ENCODE measurements at places on chromosomes 3 and 15. TPM values are rescaled to one million over a fixed set of nuclear protein-coding genes. Genes with fewer than 3 reads are reported as not detected.
A peak's percentile ranks its signal among the peaks of the same experiment; 100 is the strongest.

DNA sequence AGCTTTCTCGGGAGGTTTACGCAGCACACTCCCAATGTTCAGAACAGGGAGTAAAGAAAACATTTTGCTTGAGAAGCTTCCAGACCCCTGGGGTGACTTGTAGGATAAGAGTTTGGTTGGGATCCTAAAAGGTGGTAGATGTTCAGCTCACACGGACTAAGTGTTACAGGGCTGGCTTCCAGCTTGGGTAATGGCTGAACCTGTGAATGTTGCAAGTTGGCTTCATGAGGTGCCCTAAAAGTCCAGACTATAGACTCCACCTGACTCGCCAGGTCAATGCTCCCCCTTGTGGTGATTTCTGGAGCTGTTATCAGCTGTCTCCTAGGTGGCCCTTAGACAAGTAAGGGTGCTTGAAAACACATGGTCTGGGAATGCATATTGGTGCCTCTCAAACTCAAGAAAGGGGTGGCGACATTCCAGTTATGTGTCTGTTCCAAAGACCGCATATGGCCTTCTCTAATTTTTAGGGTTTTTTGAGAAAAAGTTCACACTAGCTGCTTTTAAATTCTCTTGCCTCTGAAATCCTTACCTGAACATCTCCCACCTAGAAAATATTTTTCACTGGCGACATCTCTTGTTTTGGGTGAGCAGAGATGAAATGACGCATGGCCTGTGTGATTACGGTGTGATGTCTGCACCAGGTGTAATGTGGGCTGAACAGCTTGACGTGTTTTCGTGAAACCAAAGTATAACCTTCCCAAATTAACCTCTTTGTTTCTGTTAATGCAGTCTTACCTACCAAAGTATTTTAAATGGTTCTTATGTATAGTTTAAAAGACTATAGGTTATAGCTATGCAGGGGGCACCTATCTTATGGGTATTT, 175.7 kb upstream of the KBTBD8 start:
- ATAC-seq: peak; percentile 77

GRCh38 chr15:96767703-96768434, 437.4 kb downstream of the NR2F2 start:
- ATAC-seq: no peak

GRCh38 chr3:161230621-161231171, 9.6 kb downstream of the NMD3 start:
- no peak for ATAC-seq

DNA sequence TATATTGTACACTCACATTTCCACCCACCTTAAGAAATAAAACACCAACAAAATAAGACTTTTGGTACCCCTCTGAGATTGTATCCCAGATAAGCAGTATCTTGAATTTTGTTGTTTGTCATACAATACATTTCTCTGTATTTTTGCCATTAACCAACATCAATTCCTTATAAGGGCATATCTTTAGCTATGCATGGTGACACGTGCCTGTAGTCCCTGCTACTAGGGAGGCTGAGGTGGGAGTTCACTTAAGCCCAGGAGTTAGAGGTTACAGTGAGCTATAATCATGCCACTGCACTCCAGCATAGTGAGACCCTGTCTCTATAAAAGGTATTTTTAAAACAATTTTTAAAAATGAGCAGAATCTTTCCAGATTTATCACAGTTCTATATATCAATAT, 32.5 kb upstream of the STXBP5L start:
- no peak for ATAC-seq

Gene CATSPER2
- total RNA-seq: 3.1 TPM

DNA sequence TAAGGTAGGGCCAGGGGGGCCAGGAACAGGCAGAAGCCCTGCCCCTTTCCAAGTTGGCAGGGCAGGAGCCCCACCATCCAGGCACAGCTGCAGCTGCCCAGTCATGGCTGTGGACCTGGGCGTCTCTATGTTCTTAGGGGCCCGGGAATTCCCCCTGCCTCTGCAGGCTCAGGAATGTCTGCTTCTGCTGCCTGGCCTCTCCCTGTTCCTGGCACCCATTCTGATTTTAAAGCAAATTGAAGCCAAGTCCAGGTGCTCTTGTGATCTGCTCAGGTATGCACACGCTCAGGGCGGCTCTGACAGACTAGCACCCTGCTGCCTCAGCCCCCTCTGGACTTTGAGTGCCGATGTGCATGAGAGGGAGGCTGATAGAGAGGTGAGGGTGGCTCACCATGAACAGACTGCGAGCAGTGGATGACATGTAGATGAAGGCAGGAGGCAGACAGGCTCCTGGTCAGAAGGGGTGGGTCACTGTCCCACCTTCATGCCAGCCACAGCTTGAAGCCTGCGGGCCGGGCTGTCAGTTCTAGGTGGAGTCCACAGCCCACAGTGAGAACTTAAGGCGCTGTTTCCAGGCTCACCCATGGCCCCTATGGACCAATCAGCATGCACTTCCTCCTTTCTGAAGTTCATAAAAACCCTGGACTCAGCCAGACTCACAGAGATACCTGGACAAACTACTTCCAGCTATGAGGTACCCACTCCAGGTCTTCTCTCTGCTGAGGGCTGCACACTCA, 747.8 kb upstream of the GBE1 start:
- no peak for ATAC-seq

Gene OR5H1
- total RNA-seq: not detected

DNA sequence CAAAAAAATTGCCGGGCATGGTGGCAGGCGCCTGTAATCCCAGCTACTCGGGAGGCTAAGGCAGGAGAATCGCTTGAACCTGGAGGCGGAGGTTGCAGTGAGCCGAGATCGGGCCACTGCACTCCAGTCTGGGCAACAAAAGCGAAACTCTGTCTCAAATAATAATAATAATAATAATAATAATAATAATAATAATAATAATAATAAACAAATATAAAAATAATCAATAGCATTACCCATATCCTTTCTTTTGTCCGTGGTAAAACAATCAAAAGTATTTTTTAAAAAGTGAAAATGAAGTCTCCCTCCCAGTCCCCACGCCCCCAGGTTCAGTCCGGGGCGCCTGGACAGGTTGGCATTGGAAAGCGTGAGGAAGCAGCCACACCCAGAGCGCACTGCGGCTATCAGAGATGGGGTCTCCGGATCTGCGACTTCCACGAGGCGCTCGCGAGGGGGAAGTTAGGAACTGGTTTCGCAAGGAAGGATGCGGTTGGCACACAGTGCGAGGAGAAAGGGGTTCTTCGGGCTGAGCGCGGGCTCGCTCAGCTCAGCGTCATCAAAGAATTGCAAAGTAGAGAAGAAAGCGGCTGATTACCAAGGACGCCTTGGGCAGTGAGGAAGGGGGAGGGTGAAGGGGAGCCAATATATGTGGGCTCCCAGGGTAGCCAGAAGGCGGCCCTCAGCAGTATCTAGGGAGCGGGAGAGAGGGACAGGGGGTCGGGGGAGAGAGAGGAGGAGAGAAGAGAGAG, 69.5 kb upstream of the EPHB3 start:
- peak; percentile 50 for ATAC-seq

Gene TNFSF10
- total RNA-seq: 21.5 TPM

Gene NRG4
- total RNA-seq: not detected

DNA sequence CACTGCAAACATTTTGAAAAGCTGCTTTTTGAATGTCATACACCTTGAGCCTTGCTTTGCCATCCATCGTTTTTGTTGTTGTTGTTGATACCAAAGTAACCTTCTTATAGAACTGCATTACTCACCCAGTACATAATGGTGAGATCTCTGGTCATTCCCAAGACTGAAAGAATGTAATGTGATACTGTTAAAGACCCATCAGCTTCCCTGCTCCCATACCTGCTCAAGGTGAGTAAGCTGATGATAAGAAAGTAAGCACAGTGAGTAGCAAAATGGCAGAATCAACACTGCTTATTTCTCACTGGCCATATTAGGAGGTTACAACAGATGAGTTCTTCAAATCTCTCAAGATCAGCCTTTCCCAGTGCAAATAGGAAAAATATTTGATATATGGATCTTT, 89.8 kb downstream of the CADPS start:
- no peak for ATAC-seq

DNA sequence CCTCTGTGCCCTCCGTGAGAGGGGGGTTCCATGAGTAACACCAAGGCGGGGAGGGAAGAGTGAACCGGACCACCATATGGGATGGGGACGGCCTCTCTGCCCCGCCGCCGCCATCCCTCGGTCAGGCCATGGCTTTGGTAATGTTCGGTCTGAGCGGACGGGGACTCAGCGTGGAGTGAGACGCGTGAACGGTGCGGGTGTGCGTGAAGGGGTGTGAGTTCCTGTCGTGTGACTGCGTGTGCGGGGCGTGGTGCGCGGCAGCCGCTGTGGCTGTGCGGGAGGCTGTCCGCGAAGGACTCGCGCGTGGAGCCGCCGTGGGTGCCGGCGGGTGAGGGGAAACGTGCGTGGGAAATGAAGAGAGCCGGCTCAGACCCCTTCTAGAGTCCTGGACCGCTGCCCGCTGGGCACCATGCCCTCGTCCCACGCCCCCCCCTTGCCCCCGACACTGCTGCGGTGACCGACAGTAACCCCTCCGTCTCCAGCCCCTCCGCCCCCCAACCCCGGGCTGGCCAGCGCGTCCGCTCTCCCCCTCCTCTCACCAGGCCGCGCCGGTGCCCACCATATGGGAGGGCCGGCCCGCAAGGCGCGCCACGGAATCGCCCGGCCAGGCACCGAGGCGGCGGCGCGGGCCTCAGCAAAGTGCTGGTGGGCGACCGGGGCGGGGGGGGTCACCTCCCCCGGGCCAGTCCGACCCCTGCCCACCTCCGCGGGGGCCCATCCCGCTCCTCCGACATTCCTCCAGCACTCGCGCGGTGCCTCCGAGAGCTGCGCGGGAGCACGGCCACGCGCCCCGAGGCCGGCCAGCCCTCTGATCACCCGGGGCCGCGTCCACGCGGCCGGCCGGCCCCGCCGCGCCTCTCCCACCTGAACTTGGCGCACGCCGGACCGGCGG, 589 bp downstream of the KLF15 start:
- peak; percentile 1 for ATAC-seq

- no peak for ATAC-seq
Measured at GRCh38 chr3:150905339-150905738, at the start of gene MINDY4B. TSS of gene MINDY4B (minus strand) at chr3:150905439. CDS start at chr3:150905439, 0 bp downstream.

Gene UROC1
- total RNA-seq: not detected

DNA sequence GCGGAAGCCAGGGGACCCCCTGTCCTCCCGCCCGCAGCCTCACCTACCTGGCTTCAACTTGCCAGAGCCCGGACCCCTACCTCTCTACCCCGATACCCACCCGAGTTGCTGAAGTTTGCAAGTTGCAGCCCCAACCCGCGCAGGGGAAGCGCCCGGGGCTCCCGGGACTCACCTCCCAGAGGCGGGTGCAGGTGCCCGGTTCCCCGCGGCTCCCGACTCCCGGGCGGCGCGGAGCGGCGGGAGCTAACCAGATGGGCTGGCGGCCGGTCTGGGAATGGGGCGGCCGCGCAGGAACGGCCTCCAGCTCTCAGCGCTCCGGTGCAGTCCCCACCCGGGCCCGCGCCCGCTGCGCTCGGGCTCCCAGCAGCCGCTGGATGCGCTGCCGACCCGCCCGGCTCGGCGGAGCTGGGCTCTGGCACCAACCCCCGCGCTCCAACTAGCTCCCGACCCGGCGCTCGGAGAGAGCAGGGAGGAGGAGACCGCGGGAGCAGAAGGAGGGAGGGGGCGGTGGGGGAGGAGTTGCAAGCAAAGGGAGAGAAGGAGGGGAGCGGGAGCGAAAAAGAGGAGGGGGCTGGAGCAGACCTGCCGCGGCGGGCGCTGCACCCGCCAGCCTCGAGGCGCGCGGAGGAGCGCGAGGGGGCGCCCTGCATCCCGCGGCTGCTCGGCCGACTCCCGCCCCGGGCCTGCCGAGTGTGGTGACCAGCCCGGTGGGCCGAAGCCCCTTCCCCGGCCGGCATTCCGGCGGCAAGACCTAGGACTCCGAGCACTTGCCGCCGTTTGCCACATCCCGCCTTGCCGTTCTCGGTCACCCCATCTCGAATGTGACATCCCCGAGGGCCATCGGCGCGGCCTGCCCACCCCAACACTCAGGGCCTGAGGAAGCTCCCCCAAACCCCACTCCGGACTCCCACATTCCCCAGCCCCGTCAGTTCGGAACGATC, at the start of gene SEMA5B:
Gene SEMA5B (minus strand): TSS at position 472 of the 941 bp plus-strand sequence. CDS start 66,500 bp downstream, outside the sequence.
- peak; percentile 53 for ATAC-seq

DNA sequence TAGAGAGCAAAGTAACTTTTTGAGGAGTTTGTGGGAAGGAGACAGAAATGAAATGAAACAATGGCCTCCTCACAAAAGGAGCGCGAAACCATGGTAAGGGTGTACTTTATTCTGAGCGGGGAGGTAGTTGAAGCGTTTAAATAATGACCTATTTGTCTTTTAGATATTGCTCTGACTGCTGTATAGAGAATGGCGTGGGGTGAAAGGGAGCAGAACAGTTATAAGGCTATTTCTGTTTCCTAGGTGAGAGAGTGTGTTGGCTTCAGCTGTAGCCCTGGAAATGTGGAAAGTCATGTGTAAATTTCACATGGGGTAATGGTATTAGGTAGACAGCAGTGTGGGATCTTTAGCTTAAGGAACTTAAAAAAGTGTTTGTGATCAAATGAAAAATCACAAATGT, 54.9 kb downstream of the CNTN4 start:
- ATAC-seq: no peak

- ATAC-seq: no peak
Measured at GRCh38 chr3:125145751-125146475, 66.6 kb downstream of the SLC12A8 start.

DNA sequence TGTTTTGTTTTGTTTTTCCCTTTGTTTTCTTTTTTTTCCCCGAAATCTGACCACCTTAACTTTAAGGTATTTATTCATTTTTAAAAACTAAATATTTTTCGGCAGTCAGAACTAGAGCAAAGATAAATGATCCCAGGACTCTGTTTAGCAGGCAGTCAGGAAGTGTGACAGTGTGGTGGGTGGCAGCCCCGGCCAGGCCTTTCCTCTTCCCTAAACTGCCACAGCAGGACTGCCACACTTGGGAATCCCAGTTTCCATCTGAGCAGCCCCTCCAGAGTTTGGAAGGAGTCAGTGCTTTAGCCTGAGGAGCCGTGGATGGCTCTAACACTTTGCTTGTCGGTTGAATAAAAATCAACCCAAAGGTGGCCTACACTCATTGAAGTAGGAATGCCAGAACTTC, 6.9 kb downstream of the CCRL2 start:
- no peak for ATAC-seq

Gene C2CD4A
- 0.12 TPM for total RNA-seq

DNA sequence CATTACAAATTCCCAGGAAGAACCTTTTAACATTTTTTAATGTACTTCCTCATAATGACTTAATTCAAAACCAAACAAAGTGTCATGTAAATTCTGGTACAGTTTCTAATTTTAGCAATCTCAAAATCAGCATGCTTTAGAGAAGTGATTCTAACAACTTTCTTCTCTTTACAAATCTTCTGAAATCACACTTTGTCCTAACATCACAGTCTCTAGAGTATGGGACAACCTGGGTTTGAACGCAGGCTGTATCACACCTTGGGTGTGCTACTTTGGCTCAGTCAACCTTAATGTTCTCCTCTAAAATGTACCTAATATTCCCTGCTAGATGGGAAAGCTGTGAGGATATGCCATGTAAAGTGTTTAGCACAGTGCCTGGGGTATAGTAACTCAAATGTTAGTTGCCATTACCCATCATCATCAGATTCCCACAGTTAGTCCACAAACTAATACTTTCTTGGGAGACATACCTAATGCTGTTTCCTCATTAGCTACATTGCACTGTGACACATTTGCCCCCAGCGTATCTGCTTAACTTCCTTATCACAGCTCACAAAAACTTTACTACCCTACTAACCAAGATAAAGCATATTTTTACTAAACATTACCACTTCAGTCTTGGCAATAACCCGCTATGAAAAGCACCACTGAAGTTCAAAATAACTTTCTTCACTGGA, 3.1 kb downstream of the TSPAN3 start:
- no peak for ATAC-seq

All from gastroesophageal sphincter (tissue), 4 donors.